HFF-Myc (cell line): ENCODE measurements at places on chromosomes 12 and 14.
A peak's percentile ranks its signal among the peaks of the same experiment; 100 is the strongest.

GRCh38 chr12:124524231-124524925 lies 43.0 kb downstream of the NCOR2 start:
- DNase-seq, result peak; percentile 81

DNA sequence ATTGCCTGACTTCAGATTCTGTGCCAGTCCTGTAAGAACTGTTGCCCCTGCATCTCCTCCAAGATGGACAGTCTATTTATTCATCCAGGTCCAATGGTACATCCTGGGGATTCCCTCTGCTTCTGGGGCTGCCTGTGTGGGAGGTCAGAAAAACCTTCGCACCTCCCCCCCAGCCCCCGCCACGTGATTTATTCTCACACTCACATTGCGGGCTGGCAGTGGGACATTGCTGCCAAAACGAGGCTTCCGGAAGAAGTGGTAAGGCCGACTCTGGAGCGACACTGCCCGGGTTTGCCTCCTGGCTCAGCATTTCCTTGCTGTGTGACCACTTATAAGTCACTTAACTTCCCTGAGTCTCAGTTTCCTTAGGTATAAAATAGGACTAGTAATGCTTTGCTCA lies 5.9 kb upstream of the RTL1 start:
- no peak for DNase-seq

DNA sequence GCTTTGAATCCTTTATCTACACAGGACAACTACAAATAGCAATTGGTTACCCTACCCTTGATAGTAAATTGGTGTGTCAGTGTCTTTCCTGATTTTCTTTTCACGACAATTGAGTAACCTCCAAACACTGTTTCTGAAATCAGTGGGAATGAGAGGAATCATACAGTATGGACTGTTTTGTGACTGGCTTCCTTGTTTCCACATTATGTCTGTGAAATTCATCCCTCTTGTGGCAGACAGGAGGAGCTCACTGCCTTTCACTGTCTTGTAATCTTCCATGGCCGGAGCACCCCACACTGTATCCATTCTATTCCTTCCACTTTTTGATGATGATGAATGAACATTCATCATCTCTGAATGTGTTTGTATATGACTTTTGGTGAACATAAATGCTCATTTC lies 164.0 kb upstream of the PZP start:
- no peak for DNase-seq

DNA sequence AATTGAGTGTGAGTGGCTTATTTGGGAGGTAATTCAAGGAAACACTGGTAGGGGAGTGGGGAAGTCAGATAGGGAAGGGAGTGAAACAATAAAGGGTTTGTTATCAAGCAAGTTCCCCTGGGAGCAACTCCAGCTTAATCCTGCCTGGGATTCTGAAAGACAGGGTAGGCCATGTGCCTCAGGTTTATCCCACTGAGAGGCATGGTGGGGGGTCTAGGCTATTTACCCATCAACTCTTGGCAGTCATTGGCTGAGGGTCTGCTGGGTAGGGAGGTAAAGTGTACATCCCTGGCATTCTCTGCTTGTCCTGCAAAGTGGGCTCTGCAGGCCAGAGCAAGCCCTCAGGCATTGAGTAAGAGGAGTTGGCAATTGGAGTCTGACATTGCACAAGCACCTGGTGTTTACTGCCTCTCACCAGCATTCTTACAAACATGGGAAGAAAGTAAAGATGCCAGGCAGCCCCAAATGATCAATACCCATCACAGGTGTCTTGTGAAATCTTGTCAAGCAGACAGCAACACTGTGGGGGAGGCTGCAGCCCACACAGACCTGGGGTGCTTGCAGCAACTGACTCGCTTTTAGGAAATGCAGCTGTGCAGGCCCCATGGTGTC lies 169.3 kb downstream of the KTN1 start:
- DNase-seq, result no peak

DNA sequence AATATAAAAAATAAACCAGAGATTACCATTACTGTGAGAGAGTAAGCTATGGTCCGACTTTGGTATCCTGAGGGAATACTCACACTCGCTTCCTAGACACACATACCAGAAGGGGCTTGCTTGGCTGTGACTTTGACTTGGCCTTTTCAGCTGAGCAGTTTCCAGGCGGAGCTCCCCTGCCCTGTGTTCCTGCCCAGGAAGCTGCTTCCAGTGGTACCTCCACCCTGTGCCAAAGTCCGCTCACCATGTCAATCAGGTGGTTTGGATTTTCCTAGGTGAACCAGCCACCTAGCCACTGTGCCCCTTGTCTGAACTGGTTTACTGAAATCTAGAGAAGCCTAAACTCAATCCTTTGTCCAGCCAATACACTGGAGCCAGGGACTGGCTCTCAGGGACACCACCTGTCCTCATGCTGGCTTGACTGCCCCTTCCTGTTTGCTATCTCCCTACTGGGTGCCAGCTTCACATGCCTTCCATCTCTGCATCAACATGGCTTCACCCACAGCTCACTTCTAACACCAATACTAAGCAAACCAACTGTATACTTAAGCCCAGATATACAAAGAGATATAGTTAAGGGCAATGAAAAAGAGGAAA lies 28.6 kb downstream of the MAX start:
- no peak for DNase-seq

GRCh38 chr12:64682572-64683277 lies 72.4 kb downstream of the RASSF3 start:
- DNase-seq, result no peak

DNA sequence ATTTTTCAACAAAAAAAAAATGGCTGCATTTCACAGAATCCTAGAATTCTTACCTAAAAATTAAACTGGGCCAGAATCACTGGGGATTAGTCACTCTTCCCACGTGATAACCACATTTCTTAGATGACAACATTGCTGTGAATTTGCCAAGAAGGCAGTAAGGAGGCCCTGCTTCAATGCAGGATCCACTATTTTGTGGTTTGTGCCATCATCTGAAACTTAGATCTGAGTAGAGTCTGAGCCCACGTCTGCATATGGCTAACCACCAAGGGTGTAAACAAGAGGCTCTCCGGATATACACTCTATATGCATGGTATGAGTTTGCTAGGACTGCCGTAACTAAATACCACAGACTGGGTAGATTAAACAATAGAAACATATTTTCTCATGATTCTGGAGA lies 24.4 kb upstream of the TBX5 start:
- peak; percentile 97 for DNase-seq

DNA sequence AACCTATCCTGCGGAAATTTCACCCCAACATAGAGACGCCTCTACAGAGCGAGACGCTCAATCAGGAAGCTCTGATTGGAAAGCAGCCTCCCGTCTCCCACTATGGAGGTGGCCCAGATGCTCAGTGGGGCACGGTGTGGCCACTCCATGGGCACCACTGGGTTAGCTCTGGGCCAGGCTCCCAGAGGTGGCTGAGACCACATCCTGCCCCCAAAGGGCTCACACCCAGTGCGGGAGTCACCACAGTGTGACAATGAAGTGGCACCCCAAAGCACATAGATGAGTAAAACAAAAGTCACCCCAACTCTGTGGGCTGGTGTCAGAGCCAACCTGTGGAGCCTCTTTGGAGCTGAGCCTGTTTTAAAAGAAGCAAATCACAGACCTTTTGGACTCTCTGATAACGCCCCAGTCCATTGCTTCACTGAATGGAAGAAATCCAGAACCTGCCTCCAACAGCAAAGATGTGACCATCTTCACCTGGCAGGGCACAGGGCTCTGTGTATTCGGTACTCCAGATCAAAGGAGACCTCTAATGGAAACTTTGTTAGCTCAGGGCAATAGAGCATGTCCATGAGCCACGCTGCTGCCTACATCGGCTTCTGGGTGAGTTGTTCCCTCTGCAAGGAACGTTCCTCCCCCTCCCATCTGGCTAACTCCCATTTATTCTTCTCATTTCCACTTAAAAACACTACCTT lies 19.6 kb downstream of the CLMN start:
- DNase-seq, result no peak

DNA sequence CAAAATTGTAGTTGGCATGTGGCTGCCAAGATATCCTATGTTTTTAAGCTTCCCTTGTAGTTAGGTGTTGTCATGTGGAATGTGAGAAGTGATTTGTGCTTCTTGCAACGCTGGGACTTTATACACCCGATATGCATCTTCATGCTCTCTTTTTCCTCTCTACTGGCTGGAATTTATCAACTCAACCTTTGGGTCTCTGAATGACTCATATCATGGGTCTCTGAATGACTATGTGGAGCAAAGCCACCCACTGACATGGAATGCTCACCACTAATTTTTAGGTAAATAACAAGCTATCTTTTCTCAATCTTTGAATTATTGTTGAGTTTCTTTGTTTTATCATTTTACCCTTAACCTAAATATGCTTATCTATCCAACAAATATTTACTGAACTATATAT lies 144.6 kb downstream of the ATP23 start:
- DNase-seq, result no peak

GRCh38 chr12:42728770-42729534 lies 139.4 kb upstream of the PRICKLE1 start:
- DNase-seq, result no peak

- DNase-seq, result no peak
Measured at GRCh38 chr12:132210223-132211055, 66.2 kb downstream of the NOC4L start.

DNA sequence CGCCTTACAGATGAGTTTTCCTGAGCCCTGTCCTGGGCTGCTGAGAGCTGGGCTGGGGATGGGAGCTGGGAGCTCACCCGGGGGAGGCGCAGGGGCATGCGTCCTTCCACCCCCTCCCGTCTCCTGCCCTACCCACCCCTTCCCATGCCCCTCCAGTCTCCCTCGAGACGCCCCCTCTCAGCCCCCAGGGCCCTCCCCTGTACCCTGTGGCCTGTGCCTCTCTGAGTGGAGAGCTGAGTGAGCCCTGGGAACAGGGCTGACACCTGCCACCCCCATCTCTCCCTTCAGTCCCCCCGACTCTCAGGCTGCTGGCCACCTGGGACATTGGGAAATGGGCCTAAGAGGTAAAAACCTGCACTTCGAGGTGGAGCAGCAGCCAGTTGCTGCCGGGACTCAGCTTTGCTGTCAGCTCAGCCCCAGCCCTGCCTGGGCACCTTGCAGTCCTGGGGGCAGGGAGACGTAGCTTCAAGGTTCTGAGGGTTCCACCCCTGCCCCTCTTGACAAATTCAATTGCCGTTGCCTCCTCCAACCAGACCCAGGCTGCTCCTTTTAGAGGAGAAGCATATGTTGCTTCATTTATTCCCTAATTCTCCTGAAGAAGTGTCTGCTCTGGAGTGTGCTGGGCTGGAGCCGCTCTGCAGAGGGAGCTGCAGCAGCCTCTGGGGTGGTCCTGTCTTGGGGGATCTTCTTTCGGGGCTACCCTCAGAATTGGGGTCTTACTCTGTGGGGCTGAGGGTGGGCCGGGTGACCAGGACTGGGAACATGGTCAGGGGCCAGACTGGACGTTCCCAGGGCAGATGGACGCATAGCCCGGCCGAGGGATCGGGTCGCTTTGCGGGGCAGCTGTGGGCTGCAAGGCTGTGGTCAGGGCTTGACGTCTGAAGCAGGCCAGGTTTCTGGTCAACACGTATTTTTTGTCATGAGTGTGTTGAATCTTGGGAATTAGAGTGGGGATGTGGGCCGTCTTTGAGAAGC lies 141.4 kb downstream of the ADGRD1 start:
- no peak for DNase-seq

- no peak for DNase-seq
Measured at GRCh38 chr12:56988207-56988739, 18.1 kb downstream of the ZBTB39 start.

DNA sequence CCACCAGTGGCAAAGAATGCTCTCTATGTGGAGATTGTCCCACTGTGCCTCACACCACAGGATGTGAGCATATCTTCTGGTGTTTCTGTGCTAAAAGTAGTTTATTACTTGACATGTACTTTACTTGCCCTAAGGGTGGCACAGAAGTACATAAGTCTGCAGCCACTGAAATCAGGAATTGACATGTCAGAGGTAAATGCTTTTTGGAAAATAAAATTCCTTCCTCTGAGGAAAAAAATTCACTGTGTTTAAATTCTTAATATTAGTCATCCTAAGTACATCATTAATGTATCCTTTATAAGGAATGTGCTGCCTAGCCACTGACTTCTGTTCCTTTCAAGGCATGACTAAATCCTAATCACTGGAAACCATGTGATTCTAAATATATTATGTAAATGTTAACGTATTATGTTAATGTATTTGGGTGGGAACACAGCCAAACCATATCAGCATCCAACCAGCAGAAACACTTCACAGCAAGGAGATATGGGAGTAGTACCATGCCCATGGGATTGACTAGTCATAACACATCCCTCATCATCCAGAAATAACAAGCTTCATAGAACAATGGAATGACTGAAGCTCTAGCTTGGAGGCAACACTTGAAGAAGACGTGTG lies 239.7 kb upstream of the PPFIA2 start:
- no peak for DNase-seq

DNA sequence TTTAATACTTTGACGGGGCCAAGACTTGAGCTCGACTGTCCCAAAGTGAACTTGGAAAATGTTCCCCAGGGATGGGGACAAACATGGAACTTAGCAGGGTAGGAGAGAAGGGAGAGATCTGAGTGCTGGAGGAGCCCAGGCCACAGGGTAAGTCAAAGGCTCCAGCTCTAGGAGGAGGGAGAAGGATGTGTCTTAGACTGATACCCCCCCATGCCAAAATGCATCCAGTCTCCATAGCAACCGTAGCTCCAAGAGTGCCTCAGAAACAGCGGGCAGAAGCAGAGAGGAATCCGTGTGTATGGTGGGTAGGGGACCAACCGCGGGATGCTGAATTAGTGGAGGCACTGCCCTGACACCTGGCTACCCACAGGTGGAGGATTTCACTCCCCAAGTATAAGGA lies 845 bp upstream of the AGAP2 start:
- no peak for DNase-seq

DNA sequence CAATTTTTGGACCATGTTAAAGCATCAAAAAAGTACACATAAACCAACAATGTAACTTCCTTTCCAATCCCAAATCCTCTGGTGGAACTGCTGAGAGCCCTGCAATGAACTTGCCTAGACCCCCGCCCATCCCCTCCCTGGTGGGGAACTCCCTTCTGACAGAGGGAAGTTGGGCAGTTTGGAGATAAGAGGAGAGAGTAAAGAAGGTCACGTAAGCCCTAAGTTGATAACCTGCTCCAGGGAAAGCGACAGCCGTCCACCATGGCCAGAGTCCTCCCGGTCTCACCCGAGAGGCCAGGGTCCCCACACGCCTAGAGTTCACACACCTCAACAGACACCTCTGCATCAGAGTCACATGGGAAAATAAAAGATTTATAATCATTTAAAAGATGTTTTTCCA lies 138.7 kb downstream of the EGLN3 start:
- no peak for DNase-seq

GRCh38 chr14:53549956-53550355 lies 396.8 kb upstream of the DDHD1 start:
- DNase-seq, result no peak

GRCh38 chr14:84095681-84096080 lies 1434.3 kb upstream of the FLRT2 start:
- no peak for DNase-seq

DNA sequence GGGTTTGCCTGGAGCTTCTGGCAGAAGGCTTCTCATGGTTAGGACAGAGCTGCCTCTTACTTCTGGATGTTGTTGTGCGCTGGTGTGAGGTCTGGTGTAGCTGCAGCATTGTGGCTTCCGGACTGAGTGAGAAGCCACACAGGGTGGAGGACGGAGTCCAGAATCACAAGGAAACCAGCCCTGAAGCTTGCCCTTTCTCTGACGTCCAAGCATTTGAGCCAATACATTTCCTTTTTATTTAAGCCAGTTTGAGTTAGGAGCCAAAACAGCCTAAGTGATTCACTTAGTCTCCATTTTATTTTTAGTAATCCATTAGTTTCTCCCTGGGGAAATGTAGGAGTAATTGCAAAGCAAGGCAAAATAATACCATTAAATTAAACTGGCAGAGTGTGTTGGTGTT lies 402.4 kb upstream of the RGS6 start:
- DNase-seq, result no peak
